ENCODE measurements at places on chromosomes 16 and 17.
A peak's percentile ranks its signal among the peaks of the same experiment; 100 is the strongest.

DNA sequence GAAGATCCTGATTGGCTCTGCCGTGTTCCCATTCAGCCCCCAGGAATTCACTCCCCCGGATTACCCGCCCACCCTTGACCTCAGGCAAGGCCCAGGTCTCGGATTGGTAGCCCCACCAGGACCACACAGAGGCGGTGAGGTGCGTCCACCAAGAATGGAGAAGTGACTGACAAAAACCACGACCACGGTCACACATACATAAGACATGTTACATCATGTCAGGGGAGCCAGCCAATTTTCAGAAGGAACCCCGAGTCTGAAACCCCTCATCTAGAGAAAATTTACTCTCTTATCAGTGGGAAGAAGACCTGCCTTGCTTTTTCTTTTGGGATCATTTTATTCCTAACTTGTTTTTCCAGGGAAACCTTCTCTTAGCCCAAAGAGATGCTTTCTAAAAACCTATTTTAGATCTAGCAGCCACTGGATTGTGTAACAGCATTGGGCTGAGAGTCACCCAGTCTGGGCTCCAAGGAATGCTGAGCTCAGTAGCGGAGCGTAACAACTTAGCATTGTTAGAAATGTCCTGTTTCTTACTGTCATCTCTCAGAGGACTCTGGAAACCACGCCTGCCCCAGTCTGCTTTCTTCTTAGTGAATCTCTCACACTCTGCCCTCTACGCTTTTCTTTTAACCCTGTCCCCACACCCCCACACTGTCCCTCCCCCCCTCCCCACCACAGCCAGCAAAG, 164.1 kb downstream of the CMIP start:
- DNase-seq, result no peak

- DNase-seq, result no peak
These were observed 3.8 kb downstream of the HOXB2 start for GRCh38 chr17:48541036-48541576.

GRCh38 chr17:60832151-60832585, 154.5 kb downstream of the BCAS3 start:
- DNase-seq, result no peak

DNA sequence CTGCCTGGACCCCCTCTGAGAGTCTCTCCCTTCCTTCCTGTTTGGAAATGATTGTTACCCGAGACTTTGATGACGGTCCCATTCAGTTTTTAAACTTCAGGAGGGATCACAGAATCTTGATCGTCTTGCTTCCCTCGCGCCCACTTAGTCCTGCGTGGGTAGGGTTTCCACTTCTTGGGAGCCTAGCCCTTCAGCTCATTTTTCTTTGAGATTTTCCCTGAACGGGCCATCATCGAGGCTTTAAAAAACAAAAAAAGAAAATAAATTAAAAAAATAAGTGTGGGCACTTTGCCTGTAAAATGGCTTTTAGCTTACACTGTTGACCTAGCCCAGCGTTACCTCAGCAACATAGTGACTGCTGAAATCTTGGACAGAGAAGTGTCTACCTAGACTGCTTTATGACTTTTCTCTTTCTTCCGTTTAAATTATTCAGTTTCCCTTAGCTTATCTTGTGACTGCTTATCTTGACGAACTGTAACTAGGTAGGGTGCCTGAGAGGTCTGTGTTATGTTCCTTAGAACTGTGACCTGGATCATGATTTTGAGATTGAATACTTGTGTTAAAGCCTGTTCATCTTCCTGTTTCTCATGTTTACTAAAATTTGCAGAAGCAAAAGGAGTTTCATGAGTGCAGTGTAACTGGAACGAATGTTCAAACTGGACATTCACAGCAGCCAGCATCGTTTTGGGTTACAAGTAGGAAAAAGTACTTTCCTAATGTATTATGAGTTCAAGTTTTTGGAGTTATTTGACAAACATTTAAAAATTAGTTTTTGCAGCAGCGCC, 874 bp downstream of the WWP2 start:
- peak; percentile 9 for DNase-seq

DNA sequence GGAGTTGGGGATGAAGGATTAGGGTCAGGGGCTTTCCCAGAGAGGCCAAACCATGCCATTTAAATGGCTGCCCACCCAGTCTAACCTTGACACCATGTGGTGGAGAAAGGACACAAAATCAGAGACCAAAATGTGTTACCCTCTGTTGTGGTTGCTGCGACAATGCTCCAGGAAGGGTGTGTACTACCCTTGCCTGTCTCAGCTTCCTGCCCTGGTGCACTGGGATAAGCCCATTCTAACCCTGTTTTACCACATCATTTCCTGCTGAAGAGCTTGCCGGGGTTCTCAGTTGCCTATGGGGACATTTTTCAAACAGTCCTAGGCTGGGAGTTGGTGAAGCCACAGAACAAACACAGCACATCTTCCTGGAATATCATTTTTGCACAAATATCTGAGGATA, 4.9 kb downstream of the OR4D1 start:
- DNase-seq, result no peak

DNA sequence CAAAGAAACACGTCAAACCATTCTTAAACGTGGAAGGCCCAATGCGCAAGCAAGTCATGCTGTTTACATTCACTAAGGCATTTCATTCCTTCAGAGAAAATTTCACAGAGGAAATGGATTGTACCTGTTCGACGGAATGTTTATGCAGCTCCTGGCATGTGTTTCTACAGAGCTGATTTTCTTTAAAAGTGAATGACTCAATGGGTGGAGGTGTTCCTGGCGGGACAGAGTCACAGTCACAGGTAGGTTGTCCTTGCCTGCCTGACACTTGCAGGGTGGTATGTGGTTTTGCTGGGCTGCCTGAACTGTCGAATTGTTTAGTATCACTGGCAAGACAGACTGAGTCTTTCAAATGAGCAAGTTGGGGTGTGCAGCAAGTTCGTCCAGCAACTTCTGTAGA, 11.6 kb downstream of the PALB2 start:
- DNase-seq, result no peak

DNA sequence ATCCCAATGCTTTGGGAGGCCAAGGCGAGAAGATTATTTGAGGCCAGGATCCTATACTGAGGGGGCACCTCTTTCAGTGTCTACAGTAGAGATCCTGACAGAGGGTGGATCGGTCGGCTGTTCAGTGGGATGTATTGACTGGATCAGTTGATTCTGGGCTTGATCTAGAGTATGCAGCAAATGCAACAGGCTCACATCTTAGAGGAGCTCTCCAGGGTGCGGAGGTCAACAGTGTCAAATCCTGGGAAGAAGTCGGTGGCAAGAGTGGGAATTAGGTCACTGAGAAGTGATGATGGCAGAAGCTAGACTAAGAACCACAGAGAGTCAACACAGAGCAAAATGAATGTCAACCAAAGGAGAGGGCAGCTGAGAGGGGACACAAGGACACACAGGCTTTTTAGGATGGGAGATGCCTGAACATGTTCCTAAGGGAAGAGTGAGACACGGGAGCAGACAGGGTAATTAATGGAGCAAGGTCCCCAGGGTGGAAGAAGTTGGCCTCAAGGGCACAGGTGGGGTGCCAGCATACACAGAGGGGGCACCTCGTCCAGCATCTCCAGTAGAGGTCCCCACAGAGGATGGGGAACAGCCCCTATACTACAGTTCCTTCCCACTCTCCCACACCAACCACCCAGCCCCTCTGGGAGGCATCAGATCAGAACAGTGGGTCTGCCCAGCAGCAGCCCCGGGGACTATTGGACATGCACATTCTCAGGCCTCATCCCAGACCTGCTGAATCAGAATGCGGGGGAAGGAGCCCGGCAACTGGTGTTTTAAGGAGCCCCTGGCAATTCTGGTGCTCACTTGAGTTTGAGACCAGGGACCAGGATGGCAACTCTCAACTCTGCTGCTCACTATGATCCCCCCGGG, 10.0 kb upstream of the CYTH1 start:
- no peak for DNase-seq

- DNase-seq, result no peak
These were observed 59.2 kb upstream of the LGALS9 start for GRCh38 chr17:27571563-27572352.

GRCh38 chr16:3274490-3274889, 8.8 kb upstream of the ZNF263 start:
- no peak for DNase-seq

All from NCI-H510A treated with DMSO at 0.1 percent for 48 hours (cell line).